ENCODE measurements at places on chromosomes 13 and 19. TPM values are rescaled to one million over a fixed set of nuclear protein-coding genes. Genes with fewer than 3 reads are reported as not detected.

DNA sequence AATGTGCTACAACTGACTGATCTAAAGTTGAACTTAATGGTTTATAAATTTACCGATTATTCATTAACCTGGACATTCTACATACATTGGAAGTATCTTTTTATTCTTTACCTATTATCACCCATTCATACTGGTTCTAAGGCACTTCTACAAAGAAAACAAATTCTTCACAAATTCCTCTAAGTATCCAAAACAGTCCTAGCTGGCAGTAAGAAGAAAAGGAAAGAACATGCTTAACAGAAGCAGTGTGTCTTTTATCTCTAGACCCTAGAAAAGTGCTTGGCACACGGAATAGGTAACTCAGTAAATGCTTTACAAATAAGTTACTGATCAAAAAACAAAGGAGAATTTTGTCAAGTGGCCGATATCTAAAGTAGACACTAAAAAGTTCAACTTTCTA lies 32.8 kb downstream of the TSC22D1 start:
- DNase-seq: no peak
- no peaks in the 10 kb centered on the region for H3K36me3 ChIP-seq
- H3K4me1 ChIP-seq: peaks cover 34% of the 10 kb centered on the region
- H3K27me3 ChIP-seq: no peaks in the 10 kb centered on the region

The BEST2 gene
- total RNA-seq: not detected

The KIR3DL1 gene
- total RNA-seq: not detected

The ZNF728 gene
- total RNA-seq: 0.22 TPM

The RGL3 gene
- 71.1 TPM for total RNA-seq

The ZNF28 gene
- 4.9 TPM for total RNA-seq

- DNase-seq: no peak
- no peaks in the 10 kb centered on the region for H3K36me3 ChIP-seq
These were observed 6.6 kb downstream of the SLITRK5 start for GRCh38 chr13:87677496-87678371.

GRCh38 chr19:15196360-15197005 lies 4.3 kb downstream of the NOTCH3 start:
- no peaks in the 10 kb centered on the region for H3K4me1 ChIP-seq
- no peak for DNase-seq
- H3K4me3 ChIP-seq: no peak overlapping the region
- H3K36me3 ChIP-seq: no peaks in the 10 kb centered on the region
- H3K27ac ChIP-seq: peak overlapping the region; percentile 67

DNA sequence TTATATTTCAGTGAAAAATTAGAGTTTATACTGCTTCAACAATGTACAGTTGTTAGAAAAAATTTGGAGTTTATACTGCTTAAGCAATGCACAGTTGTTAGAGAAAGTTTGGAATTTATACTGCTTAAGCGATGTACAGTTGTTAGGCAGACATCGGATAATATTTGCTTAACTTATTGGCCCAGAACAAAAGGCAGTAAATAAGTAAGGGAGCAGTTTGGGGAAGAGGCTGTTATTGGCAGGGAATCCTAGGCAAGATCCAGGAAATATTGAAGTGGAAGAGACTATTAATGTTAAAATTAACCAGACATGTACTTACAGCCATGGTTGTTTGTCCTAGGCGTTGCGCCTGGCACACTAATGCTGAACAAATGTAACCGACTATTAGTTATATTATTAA lies 166.9 kb downstream of the GPC5 start:
- no peaks in the 10 kb centered on the region for H3K4me1 ChIP-seq
- DNase-seq: no peak
- no peak overlapping the region for H3K4me3 ChIP-seq
- H3K36me3 ChIP-seq: no peaks in the 10 kb centered on the region
- no peaks in the 10 kb centered on the region for H3K27me3 ChIP-seq

- no peak overlapping the region for H3K27ac ChIP-seq
- no peak for DNase-seq
- H3K27me3 ChIP-seq: no peaks in the 10 kb centered on the region
- no peak overlapping the region for H3K4me3 ChIP-seq
- no peaks in the 10 kb centered on the region for H3K4me1 ChIP-seq
- H3K36me3 ChIP-seq: no peaks in the 10 kb centered on the region
These were observed 108.8 kb downstream of the TBC1D4 start for GRCh38 chr13:75372923-75373841.

- DNase-seq: no peak
- no peak overlapping the region for H3K4me3 ChIP-seq
- no peak overlapping the region for H3K27ac ChIP-seq
- H3K27me3 ChIP-seq: no peaks in the 10 kb centered on the region
- H3K36me3 ChIP-seq: no peaks in the 10 kb centered on the region
- H3K4me1 ChIP-seq: no peaks in the 10 kb centered on the region
These were observed 64.1 kb downstream of the MRPL57 start for GRCh38 chr13:21240586-21240985.

- no peaks in the 10 kb centered on the region for H3K27me3 ChIP-seq
- H3K27ac ChIP-seq: no peak overlapping the region
- no peak overlapping the region for H3K4me3 ChIP-seq
- H3K4me1 ChIP-seq: no peaks in the 10 kb centered on the region
- no peaks in the 10 kb centered on the region for H3K36me3 ChIP-seq
- no peak for DNase-seq
These were observed 45.5 kb upstream of the C13orf46 start for GRCh38 chr13:114019367-114019766.

The CERS1 gene
- 0.16 TPM for total RNA-seq

GRCh38 chr13:89925107-89925506 lies 1422.4 kb upstream of the MIR17HG start:
- no peaks in the 10 kb centered on the region for H3K36me3 ChIP-seq
- no peak overlapping the region for H3K4me3 ChIP-seq
- no peaks in the 10 kb centered on the region for H3K4me1 ChIP-seq
- no peaks in the 10 kb centered on the region for H3K27me3 ChIP-seq

DNA sequence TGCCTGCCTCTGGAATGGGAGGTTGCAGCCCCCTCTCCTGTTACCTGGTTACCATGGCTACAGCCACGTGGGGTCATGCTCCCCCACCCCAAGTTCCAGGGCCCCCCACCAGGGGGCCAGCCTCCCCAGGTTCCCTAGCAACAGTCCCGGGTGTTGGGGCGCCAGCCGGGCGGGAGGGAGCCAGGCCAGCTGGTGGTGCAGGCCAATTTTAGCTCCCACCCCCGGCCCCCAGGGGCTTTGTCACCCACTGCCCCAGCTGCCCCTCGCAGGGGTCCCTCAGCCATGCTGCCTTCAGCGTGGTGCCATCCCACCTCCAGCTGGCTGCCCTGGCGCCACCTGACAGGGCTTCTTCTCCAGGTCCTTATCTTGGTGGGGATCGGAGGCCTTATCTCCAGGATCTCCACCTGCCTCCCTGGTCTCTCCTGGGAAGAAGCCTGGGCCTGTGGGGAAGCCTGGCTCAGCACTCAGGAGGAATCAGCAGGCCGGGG lies 3.0 kb downstream of the MARK4 start:
- no peaks in the 10 kb centered on the region for H3K27me3 ChIP-seq
- no peak overlapping the region for H3K27ac ChIP-seq
- DNase-seq: no peak
- H3K4me3 ChIP-seq: no peak overlapping the region
- H3K4me1 ChIP-seq: no peaks in the 10 kb centered on the region

- H3K4me1 ChIP-seq: peaks cover 5% of the 10 kb centered on the region
- no peaks in the 10 kb centered on the region for H3K36me3 ChIP-seq
- DNase-seq: no peak
- no peak overlapping the region for H3K4me3 ChIP-seq
- H3K27me3 ChIP-seq: no peaks in the 10 kb centered on the region
- H3K27ac ChIP-seq: no peak overlapping the region
These were observed 822 bp upstream of the PTPRS start for GRCh38 chr19:5341448-5341820.

GRCh38 chr13:30071969-30072817 lies 221.8 kb upstream of the UBL3 start:
- peak overlapping the region; percentile 22 for H3K27ac ChIP-seq
- peak; percentile 83 for DNase-seq
- no peaks in the 10 kb centered on the region for H3K27me3 ChIP-seq
- no peak overlapping the region for H3K4me3 ChIP-seq

DNA sequence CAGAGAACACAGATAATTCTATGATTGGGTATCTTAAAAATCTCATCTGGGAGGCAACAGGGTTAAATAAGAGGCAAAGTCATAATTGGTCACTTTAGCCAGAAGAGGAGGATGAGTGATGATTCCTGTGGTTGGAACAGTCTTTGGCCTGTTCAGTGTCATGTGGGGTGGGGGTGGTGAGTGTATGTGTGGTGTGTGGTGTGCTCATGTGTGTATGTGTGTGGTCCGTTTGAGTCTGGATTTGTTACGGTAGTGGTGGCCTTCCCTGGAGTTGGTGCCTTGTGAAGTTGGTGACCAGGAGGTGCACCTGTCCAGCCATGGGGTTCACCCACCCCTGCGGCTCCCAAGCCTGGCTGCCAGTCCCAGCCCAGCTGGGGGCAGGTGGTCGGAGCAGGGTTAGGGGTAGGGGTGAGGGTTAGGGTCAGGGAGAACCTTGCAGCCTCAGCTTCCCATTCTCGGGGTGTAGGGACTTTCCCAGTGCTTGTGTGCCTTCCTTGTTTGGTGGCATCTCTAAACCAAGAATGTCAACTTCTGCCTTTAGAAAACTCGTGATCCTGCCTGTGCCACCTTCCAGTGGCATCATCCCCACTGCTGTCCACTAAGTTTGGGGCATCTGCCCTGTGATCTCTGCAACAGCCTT lies 97.5 kb downstream of the RAB20 start:
- peak overlapping the region; percentile 19 for H3K27ac ChIP-seq
- H3K27me3 ChIP-seq: no peaks in the 10 kb centered on the region
- H3K36me3 ChIP-seq: no peaks in the 10 kb centered on the region
- no peak overlapping the region for H3K4me3 ChIP-seq
- no peak for DNase-seq

- DNase-seq: no peak
- H3K27ac ChIP-seq: no peak overlapping the region
- H3K27me3 ChIP-seq: no peaks in the 10 kb centered on the region
- no peak overlapping the region for H3K4me3 ChIP-seq
These were observed 413.4 kb upstream of the PCDH9 start for GRCh38 chr13:67643516-67644055.

GRCh38 chr19:21750586-21751128 lies 16.7 kb downstream of the ZNF100 start:
- H3K27ac ChIP-seq: no peak overlapping the region
- no peak overlapping the region for H3K4me3 ChIP-seq
- no peaks in the 10 kb centered on the region for H3K4me1 ChIP-seq
- no peaks in the 10 kb centered on the region for H3K27me3 ChIP-seq
- no peak for DNase-seq

The CGB8 gene
- total RNA-seq: not detected

DNA sequence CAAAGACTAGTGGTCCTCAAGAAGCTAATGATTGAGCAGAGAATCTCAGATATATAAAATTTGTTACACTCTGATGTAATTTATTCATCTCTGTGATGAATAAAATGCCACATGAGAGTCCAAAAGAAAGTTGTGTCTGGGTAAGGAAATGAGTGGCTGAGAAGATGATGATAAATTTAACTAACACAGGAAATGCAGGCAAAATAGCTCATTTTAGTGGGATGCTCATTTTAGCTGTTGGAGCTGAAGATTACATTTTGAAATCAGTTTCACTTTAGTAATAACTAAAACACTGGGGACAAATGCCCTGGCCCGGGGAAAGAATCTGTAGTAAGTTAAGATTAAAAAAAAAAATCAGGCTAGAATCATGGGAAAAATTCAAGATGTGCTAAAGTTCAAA lies 35.2 kb downstream of the SPRY2 start:
- H3K36me3 ChIP-seq: no peaks in the 10 kb centered on the region
- no peak overlapping the region for H3K27ac ChIP-seq
- no peaks in the 10 kb centered on the region for H3K27me3 ChIP-seq
- no peak for DNase-seq
- no peaks in the 10 kb centered on the region for H3K4me1 ChIP-seq
- H3K4me3 ChIP-seq: no peak overlapping the region

DNA sequence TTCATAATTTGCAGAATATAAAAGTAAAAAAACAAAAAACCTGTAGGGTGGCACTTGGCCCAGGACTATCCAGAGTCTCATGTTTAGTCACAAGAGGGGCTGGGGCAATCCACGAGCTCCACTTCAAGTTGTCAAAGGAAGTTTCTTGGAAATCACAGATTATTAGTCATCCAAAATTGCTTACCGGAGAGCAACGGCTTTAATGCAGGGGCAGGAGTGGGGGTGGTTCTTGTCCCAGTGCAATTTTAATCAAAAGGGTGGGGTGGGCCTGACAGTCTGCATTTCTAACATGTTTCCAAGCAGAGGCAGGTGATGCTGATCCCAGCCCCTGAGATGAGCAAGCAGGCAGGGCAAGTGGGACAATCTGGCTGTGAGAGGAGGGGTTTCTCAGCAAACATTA lies 233.9 kb downstream of the ABCC4 start:
- H3K27ac ChIP-seq: no peak overlapping the region
- H3K27me3 ChIP-seq: no peaks in the 10 kb centered on the region
- H3K4me3 ChIP-seq: no peak overlapping the region
- H3K36me3 ChIP-seq: no peaks in the 10 kb centered on the region
- no peak for DNase-seq
- H3K4me1 ChIP-seq: no peaks in the 10 kb centered on the region

- no peak for DNase-seq
- no peak overlapping the region for H3K27ac ChIP-seq
- H3K36me3 ChIP-seq: no peaks in the 10 kb centered on the region
These were observed 840.1 kb upstream of the SLITRK5 start for GRCh38 chr13:86831084-86831483.

The FCGBP gene
- total RNA-seq: 68.0 TPM

The GFY gene
- not detected for total RNA-seq

Data from pancreas (tissue), 10 donors.